ENCODE measurements at places on chromosomes 7 and 10.

GRCh38 chr10:7971949-7972348 is 82.5 kb upstream of the GATA3 start:
- no peak for DNase-seq

DNA sequence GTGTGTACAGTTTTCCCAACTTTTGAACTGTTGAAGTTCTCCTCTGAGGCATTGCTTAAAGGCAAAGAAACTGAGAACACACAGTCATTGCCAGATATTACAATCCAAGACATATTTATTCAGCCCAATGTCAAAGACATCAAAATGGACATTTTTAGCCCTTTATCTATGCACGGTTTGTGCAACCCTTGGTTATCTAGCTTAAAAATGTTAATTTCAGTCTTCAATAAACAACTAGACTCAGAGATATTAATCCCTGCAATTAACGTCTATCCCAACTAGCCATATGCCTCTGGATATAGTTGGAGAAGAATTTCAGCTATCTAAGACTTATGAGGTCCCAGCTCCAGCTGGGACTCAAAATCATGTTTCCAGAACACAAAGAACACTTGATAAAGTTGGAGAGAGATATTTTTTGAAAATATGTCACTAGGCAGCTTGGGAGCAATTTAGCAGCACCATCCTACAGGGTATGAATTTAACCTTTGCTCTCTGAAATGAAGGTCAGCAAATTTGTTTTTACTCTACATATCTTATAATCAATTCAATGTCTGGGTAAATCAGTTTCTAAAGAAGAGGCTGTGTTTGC is 357.0 kb downstream of the RNLS start:
- DNase-seq, result no peak

DNA sequence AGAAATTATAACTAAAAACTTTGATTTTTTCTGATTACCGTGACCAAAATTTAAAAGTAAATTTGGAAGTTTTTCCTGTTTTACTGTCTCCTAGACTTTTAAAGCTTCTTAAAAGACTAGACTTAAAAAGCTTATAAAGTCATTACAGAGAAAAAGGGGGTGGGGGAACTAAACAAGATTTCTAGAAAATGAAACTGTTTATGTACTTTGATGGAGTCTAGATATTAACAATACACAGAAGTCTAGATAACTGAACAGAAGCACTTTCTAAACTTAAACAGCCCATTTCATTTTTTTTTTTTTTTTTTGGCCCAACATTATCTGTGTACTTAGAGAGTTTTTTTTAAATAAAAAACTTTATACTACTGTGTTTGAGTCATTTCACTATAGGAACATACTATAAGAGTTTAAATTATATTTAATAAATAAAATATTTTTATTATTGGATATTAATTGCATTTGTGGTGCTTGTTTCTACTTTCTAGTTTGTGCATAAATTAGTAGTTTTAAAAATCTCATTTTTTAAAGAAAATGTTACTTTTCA is 98.5 kb downstream of the PHTF2 start:
- DNase-seq, result no peak

DNA sequence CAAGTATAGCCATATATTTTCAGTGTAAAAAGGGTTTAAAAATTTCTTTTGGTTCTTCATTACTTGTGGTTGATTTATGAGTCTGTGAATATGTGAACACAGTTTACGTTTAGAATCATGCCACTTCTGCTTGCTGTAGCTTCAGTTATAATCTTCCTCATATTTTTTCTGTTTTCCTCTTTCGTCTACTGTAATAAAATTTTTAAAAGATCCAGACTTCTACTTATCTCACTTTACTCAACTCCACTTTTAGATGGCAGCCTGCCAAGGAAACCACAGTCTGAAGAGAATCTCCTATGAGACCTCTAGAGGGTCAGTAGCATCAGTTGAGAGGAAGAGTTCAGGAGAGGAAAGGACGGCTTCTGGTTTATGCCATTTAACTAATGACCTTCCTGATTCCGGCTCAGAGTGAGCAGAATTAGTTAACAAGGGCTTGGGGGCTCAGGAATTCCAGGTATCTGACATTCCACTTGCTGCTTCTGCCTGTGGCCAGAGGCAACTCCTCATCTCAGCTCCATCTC is 21.4 kb downstream of the CREB5 start:
- DNase-seq, result no peak

- DNase-seq, result no peak
Observed at GRCh38 chr7:158422887-158423560, 164.6 kb downstream of the PTPRN2 start.

DNA sequence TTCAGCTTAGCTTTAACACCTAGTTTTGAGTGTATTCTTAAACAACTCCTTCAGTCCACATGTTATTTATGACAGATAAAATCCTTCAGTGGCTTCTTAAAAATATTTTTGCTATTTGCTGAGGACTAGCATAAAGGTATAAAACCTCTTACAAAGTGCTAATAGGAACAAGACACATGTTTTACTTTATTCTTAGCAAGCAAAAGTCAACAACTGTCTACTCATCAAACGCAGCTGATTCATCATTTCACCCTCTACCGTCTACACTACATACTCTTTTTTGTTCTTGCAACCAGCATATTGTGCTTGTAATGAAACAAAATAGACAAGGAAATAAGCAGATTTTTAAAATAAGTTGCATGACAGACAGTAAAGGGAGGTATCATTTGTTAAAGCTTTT is 319.7 kb downstream of the SNX13 start:
- no peak for DNase-seq

DNA sequence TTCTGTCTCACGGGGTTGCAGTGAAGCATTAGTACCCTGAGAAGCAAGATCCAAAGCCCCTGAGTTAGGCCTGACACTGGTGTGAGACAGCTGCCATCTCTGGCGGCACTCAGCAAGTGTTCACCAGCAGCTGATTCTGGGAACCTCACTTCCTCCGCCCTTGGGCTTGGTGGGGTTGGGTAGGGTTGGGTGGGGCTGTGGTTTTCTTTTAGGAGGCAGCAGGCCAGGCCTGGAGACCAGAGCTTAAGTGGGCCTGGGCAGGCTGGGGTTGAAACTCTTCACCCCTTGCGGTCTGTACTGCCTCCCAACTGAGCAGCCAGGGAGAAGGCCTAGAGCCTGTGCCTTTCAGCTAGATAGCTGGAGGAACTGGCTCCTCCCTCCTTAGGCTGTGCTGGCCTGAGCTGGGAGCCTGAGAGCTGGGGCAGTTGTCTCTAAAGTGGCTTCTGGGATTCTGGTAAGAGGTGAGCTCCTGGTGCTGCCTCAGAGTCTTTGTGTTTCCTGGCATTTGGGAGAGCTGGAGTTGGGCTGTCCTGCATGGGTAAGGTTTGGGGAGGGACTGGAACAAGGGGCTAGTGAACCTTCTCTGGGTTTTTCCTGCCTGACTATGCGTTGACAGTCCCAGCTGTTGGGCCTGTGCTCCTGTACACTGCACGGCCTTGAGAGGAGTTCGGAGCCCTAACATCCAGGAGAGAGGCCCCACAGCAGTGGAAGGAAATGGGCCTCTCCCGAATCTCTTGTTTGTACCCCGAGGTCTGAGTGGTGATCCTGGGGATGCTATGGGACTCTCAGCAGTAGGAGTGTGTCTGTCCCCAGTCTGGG is 5.1 kb downstream of the TSPAN14 start:
- no peak for DNase-seq

GRCh38 chr10:29590915-29591650 is 43.7 kb downstream of the SVIL start:
- DNase-seq, result no peak

DNA sequence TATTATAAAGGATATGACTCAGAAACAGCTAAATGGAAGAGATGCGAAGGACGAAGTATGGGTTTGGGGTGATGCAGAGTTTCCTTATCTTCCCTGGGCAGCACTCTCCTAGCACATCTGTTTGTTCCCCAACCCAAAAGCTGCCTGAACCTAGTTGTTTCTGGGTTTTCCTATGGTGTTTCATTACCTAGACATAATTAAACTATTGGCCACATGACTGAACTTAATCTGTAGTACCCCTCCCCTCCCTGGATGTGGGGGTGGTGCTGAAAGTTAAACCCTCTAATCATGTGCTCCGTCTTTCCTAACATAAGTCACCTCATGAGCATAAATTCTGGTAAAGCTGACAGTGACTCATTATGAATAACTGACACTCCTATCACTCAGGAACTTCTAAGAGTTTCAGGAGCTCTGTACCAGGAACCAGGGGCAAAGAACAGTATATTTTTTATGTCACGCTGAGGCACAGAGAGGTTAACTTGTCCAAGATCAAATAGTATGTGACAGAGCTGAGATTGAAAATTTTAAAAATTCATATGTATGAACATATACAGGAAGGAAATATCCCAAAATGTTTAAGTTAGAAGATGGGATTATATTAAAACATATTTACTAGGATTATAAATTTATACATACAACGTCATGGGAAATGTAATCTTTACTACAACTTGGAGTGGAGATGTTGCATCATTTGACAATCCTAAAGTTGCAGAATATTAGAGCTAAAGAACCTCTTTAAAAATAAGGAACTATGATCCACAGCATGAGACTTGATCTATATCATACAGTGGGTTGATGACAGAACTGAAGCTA is 4.8 kb downstream of the STRIP2 start:
- peak; percentile 52 for DNase-seq

- DNase-seq, result no peak
Observed at GRCh38 chr7:45224832-45225231, 67.2 kb downstream of the RAMP3 start.

DNA sequence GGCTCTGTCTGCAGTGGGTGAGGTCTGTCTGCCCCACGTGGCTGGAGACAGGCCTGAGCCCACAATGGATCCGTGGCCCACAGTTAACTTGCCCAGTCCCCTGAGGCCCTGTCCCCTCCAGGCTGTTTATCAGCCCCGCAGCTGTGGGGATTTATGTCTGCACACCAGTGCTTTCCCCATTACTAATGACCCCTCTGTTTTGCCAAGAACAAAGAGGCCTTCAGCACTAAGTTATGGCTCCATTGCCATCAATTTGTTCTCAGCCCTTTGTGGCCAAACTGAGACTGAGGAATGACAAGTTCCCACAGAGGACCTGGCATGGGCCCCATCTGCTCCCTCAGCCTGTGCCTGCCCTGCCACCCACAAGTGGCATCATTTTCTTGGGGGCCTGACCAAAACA is 138.2 kb downstream of the C10orf105 start:
- DNase-seq, result no peak

DNA sequence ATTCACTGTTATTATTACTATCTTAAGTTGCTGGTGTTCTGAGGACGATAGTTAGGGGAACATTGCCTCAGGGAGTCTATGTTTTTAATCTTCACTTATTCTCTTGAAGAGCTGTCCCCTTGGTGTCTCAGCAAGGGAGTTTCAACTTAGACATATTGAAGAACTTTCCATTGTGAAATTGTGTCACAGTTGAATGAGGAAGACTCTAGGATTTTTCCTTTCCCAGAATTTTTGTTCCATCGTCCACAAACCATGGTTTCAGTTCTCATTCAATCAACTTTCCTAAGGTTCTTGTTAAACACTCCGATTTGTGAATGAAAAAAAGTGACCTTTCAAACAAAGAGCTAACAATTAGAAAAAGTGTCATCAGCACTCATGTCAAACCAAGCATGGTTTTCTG is 128.3 kb downstream of the GATA3 start:
- no peak for DNase-seq

- DNase-seq, result no peak
Observed at GRCh38 chr7:66930341-66930740, 9.3 kb downstream of the TMEM248 start.

- DNase-seq, result no peak
Observed at GRCh38 chr10:111989136-111989911, 194.2 kb downstream of the GPAM start.

DNA sequence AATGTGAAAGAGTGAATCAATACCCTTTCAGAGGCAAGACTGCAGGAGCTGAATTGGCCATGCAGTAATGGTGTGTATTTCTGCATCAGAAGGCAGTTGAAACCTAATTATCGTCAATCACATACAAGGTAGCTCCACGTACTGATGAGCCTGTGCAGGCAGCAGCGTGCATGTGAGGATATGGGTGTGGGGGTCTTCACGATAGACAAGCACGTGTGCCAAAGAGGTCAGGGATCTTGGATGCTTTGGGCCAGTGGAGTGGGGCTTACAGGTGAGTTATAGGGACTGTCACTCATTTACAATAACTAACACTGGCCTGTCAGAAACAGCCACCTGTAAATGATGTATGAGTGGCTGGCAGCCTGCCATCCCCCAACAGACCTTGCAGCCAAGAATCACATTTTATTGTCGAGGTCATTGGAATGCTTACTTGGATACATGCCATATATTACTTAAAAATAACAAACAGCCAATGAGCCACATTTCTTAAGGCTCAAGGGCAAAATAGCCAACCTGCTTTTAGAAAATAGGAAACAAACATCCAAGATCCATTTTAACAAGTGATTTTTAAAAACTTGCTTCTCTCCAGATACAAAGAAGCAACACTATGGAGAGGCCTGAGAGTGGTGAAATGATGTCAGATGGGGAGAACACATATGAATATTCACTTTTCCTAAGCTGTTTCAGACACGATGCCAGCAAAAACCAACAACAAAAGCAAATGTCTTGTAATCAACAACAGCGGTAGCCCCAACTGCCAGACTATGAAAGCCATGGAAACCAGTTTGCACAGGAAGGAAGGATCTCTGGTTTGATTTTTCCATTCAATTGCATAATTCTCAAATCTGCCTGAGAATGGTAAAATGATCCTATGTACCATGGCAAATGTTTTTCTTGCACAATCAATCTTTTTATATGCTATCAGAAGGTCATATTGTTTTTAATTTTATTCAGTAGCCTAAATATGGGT is 210.7 kb downstream of the SKAP2 start:
- no peak for DNase-seq

DNA sequence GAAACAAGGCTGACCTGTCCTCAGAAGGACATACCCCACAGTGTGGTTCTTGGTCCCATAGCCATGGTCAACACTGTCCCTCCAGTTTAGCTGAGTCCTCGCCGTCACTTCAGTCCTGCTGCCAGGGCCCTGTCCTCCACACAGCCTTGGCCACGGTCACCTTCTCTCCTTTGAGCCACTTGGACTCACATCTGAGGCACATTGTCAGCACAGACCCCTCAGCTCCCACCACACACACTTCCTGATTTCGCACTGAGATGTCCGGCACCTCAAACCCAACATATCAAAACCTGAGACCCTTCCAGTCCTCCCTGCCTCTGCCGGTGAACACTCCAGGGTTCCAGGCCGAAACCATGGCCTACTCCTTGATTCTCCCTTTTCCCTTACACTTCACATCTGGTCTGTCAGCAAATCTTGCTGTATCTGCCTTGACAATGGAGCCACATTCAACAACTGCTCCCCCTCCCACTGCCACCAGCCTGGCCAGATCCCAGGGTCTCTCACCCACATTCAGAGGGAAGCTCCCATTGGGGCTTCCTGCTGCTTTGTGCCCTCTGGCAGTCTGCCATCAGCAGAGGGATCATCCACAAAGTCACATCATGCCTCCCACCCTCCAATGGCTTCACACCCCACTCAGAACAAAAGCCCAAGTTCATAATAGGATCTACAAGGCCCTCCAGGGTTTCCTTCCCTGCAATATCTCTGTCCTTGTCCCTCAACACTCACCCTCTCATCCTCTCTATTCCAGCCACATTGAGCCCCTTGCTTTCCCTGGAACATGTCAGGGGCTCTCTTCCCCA is 219.6 kb upstream of the SHH start:
- DNase-seq, result no peak

- no peak for DNase-seq
Observed at GRCh38 chr7:116339564-116339963, 129.2 kb downstream of the TES start.

Measured in A549 (cell line).